Activated naive CD4-positive, alpha-beta T cell treated with anti-CD3 and anti-CD28 coated beads for 36 hours (primary cell): ENCODE measurements at places on chromosomes 6 and 20. TPM values are rescaled to one million over a fixed set of nuclear protein-coding genes. Genes with fewer than 3 reads are reported as not detected.
A peak's percentile ranks its signal among the peaks of the same experiment; 100 is the strongest.

The AGER gene
- 15.6 TPM for total RNA-seq

The NOX3 gene
- not detected for total RNA-seq

The EPPIN gene
- not detected for total RNA-seq

GRCh38 chr6:27758491-27758890 is 153.7 kb downstream of the OR2B2 start:
- DNase-seq: no peak

DNA sequence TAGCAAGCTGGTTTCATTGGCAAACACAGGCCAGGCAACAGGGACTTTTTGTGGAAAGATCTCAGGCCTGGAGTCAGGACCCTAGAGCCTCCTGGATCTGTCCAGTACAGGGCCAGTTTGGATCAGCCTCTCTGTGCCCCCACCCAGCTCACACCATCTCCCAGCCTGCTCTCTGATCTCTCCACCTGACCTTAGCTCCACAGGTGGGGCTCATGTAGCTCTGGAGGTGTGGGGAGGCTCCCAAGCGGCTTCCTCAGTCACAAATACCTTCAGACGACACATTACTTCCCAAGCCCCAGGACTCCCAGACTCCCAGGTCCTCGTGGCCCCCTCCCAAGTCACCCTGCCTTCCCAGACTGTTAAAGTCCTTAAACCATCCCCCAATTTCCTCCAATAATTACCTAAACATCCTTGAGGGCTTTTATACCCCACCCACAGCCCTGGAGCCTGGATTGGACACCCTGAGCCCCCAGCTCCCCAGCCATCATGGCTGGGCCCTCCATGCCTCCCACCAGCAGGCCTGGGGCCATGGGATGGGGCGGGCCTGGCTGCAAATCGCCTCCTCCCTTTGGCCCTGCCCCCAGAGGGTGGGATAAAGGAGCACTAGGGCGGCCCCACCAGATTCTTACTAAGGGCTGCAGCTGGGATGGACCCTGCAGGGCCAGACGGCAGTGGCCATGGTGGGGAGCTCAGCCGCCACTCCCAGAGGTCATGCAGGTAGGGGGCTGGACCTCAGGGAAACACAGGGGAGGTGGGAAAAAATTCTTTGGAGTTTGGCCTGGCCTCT is 15.9 kb upstream of the FANCE start:
- DNase-seq: no peak

DNA sequence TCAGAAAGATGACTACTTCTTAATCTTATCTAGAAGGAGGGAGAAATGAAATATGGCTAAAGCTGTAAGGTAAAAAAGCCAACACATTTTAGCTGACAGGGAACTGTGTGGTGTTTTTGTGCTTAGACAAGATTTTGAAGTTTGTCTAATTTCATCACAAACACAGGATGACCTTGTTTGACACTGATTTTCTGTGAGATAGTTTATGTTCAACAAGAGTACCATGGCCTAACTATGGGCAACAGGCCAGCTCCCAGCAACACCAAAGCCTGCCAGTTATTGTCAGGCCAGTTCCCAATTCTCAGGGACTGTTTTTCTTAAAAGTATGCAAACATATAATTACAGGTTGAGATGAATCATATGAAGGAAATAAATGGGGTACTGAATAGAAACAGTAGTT is 5.5 kb upstream of the ABCF1 start:
- DNase-seq: no peak

DNA sequence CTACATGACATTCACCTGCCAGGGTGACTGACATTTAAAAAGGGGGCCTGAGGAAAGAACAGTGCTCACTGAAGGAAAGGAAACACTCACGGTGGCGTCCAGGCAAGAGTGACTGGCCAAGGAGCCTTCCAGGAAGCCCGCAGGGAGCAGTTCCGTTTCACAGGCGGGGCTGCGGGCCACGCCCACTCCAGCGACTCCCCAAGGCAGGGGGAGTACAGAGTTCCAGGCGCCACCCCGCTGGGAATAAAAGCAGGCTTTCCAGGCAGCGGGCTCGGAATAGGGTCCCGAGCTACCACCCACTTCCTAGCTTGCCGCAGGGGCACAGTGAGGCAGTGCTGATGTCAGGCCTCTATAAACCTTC is 34.2 kb downstream of the PKIG start:
- no peak for DNase-seq

DNA sequence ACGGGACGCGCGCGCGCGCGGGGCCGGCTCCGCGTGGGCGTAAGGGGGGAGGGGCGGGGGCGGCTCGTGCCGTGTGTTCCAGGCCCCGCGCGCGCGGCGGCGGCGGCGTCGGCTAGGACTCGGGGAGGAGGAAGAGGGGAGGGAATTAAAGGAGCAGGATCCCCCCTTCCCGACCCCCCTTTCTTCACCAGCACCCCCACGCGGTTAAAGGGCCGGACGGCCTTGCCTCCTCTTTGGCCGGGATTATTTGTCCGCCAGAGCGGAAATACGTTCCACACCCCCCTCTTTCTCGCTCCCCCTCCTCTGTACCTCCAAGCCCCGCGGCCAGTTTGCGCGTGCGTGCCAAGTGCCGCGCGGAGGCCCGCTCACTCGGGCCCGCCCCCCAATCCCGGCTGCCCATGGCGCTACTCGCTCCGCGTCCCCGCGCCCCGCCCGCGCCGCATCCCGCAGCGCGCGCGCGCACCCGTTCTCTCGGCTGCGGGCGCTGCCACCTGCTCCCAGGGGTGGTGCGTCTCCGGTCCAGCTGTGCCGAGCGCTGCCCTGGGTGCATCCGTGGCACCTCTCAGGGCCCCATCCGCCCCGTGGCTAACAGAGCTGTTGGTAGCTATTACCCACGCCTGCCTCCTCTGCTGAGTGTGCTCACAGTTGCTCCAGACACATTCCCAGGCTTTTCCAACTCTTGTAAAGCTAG is at the start of gene ZBTB12:
TSS of gene ZBTB12 (minus strand) at position 134 of the 691 bp plus-strand sequence. CDS start 781 bp downstream, outside the sequence.
- peak; percentile 87 for DNase-seq

DNA sequence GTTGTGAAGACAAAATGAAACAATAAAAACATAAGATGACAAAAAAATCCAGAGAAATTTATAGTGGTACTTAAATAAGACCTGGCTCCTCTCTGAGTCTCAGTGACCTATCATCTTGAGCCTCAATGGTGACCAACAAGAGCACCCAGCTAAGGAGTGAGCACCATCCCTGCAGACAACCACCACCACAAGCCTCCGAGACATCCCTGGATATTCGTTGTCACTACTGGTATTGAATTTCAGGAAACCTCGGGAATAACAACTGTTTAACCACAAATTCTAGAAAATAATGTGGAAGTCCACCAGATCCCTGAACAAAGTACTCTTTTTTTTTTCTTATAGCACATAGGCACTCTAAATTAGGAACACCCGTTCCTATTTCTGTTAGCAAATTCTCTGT is 32.2 kb upstream of the ADGRF5 start:
- DNase-seq: no peak

DNA sequence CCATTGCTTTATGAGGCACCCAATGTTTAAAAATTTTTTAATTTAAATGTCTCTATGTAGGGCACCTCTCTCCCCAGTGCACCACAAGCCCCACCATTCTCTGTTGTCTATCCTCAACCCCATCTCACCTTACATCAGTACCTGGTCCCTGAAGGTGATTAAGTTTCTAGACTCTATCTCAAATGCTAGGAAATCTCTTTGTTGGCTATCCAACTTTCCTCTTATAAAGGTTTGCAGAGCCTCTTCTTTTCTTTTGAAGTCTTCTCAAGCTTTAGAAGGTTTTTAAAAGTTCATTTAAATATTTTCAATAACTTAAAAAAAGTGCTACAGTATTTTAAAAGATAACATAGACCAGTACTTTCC is 76.5 kb upstream of the TBC1D7 start:
- no peak for DNase-seq

DNA sequence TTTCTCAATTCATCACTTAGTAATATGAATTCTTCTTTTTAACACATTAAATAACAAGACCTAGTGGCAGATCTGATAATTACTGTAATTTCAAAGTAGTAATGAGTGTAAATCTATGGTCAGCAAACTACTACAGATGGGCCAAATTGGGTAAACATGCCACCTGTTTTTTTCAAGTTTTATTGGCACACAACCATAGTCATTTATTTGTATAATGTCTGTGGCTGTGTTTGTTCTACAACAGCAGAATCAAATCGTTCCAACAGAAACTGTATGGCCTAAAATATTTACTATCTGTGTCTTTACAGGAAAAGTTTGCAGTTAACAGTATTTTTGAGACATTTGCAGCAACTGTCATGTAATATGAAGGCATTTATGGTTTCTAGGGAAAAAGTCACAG is 86.1 kb upstream of the EYA2 start:
- no peak for DNase-seq
